NCI-H1417 treated with DMSO at 0.1 percent for 48 hours (cell line): ENCODE measurements at places on chromosomes 5 and 9.

DNA sequence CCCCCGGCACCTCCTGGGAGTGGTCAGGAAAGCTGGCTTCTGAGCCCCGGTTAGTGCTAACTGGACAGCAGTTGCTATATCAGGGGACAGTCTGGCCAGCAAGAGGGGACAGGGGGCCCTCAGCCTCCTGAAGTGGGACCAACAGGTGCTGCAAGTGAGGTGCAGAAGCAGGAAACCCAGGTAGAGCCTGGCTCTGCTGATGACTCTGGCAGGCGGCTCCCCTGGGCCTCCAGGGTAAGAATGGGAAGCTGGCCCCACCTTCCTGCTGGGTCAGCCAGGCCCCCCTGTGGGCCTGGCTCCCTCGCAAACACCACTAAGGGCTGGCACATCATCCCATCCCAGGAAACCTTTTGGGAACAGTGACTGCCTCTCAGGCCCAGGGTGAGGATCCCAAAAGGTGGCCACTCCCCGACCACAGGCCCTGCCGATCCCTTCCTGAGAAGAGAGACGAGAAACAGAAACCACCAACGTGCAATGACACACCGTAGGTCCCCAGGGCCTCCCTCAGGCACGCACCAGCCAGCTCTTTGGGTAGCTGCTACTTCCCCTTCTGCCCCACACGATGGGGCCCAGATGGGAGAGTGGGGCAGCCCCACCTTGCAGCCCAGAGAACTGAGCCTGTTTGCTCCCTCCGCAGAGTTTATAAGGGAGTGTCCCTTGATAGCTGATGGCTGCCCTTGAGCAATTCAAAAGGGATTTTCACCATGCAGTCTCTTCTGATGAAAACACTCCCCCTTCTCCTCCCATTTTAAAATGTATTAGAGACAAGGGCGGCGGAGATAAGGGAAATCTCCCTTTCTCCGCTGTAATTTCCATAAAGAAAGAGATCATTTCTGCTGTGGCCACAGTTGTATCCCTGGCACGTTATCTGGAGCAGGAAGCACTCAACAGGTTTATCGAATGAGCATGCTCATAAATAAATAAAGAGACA is 76.8 kb downstream of the STK10 start:
- no peak for DNase-seq

GRCh38 chr5:671459-672328 is 21.5 kb downstream of the TPPP start:
- DNase-seq, result peak; percentile 36

GRCh38 chr9:13140843-13141592 is 138.5 kb downstream of the MPDZ start:
- no peak for DNase-seq

- DNase-seq, result no peak
Measured at GRCh38 chr9:136728548-136729123, 14.1 kb downstream of the LCN10 start.

DNA sequence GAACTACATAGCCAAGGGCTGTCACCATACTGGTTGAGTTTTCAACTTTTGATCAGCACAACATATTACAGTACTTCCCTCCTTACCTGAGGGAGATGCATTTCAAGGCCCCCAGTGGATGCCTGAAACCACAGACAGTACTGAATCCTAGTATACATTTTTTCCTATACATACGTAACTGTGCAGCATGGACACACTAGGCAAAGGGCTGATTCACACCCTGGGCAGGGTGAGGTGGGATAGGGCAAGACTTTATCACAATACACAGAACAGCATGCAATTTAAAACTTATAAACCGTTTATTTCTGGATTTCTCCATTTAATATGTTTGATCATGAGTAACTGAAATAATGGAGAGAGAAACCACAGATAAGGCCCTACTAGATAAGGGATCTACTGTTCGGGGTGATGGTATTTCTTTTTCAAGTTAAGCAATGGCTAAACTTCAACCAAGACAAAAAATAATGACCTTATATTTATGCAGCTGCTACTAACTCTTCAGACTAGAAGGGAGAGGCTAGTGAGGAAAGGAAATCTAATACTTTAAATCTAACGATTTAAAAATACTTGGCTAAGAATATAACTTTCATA is 186.9 kb upstream of the GNA14 start:
- no peak for DNase-seq

GRCh38 chr9:1008216-1008615 is 31.8 kb downstream of the DMRT3 start:
- no peak for DNase-seq

DNA sequence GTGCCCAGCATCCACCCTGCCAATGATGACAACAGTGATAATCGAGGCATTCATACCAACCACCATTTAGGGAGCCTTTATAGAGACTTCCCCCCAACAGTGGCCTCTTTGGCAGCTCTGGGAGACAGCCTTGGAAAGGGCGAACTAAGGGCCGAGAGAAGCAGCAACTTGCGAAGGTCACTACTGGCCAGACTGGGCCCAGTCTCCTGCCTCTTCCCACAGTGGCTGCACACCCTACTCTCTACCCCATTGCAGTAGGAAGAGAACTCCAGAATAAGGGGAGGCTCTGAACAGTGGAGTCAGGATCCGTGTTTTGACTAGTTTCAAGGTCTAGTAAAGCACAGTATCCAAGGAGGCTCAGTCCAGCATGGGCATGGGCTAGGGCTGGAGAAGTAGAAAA is 5.3 kb downstream of the LHX6 start:
- DNase-seq, result no peak

- DNase-seq, result no peak
Measured at GRCh38 chr9:14316602-14317300, 2.8 kb upstream of the NFIB start.

DNA sequence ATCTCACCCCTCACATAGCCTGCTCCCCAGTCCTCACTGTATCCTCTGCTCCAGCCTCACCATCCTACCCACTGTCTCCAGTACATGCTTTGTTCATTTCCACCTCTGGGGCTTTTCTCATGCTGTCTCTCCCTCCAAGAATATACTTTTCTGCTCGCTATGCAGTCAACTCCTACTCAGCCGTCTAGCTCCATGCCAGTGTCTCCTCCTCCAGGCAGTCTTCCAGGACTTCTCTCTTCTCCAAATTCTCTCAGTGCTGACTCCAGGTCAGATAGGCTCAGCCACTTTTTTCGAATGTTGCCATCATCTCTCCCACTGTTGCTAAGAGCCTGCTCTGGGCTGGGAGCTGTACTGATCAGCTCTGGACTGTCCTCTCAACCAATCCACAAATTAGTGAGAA is 8.0 kb upstream of the DAB2IP start:
- no peak for DNase-seq

DNA sequence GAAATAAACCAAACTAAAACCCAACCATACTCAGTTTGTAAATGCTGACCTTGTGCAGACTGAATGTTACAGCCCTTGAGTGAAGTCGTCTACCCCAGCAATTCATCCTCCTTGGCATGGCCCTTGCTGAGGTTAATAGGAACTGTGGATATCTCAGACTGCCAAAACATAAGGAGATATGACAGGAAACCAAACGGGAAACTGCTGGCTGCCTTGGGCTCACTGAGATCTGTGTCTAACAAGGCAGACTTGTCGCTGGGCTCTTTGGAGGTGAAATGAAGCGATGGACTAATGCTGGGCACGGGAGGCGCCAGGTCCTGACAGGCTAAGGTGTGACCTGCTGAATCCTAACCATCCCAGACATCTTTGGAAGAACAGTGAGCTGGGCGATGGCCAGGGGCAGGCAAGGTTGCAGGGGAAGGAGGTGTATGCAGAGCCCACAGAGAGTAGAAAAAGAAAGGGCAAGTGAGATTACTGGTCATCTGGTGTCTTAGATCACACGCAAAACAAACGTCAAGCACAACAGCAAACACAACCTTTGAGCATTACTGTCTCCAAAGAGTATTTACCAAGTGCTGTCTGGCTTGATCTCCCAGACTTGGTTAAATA is 44.6 kb upstream of the ALDH1A1 start:
- no peak for DNase-seq

GRCh38 chr9:95455714-95456113 is 61.1 kb downstream of the PTCH1 start:
- DNase-seq, result no peak

DNA sequence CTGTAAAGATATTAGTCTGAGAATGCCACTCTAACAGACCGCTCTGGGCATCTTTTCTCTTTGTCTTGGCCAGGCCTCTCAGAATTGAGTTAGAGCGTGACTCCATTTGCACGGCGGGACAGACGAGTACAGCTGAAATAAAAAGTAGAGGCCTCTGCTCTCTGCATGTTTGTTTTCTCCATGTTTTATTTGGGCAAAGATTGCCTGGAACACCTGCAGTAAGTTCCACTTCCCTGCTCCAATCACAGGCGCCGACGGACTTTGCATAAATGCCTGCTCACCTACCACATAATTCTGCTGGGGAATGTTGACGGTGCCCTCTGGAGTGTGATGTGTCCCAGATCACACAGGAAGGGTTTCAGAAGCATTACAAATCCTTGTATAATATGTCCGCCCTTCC is 10.6 kb downstream of the SPOCK1 start:
- no peak for DNase-seq

- no peak for DNase-seq
Measured at GRCh38 chr5:54108136-54108535, 202.2 kb downstream of the ARL15 start.

- no peak for DNase-seq
Measured at GRCh38 chr9:121182101-121182836, 19.4 kb downstream of the RAB14 start.

GRCh38 chr5:44568519-44568918 is 179.3 kb upstream of the FGF10 start:
- no peak for DNase-seq

- no peak for DNase-seq
Measured at GRCh38 chr9:15231788-15232635, 75.0 kb downstream of the TTC39B start.

- DNase-seq, result no peak
Measured at GRCh38 chr5:138316355-138316754, 15.2 kb downstream of the CDC25C start.

- DNase-seq, result no peak
Measured at GRCh38 chr5:97840643-97841042, 657.6 kb upstream of the RIOK2 start.

GRCh38 chr9:84068872-84069271 is 88.3 kb downstream of the RMI1 start:
- no peak for DNase-seq

- DNase-seq, result no peak
Measured at GRCh38 chr5:137300411-137301240, 198.5 kb downstream of the SPOCK1 start.

DNA sequence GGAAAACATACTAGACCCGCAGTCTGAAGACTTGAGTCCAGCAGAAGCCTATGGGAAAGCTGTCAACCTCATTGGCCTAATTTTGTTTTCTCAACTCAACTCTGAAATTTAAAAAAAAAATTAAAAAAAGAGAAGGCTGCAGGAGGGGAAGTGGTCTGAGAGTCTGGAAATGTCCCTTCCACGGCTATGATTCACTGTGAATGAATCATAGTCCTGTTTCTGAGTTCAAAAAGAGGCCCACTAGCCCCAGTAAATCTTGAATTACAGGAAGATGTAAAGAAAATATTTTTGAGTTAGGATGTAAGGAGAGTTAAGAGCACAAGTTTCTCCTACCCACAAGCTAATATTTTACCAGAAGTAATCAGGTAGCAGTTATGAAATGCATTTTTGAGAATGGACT is 565.5 kb upstream of the DMAC1 start:
- DNase-seq, result no peak

DNA sequence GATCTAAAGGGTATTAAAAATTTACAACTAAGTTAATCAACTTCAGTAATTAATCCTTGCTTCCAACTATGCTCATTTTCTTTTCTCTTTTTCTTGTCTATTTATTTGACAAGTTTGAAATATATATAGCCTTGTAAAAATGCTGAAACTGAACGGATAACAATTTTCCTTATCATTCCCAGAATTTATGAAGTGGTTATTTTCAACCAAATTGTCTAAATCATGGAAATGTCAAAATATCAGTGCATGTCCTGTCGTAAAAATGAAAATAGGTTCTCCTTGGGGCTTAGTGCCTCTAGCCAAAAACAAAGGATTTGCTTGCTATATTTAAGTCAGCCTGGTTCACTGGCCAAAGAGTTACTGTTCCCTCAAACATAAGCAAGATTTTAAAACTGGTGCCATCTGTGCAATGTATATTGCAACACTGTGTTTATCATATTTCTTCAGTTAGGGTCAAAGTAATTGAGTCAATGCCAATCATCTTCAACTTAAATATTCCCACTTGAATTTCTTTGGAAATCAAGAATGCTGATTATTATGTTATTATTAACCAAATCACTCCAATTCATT is 798.3 kb downstream of the MAT2B start:
- no peak for DNase-seq

GRCh38 chr5:657570-657969 is 35.6 kb downstream of the TPPP start:
- DNase-seq, result no peak

DNA sequence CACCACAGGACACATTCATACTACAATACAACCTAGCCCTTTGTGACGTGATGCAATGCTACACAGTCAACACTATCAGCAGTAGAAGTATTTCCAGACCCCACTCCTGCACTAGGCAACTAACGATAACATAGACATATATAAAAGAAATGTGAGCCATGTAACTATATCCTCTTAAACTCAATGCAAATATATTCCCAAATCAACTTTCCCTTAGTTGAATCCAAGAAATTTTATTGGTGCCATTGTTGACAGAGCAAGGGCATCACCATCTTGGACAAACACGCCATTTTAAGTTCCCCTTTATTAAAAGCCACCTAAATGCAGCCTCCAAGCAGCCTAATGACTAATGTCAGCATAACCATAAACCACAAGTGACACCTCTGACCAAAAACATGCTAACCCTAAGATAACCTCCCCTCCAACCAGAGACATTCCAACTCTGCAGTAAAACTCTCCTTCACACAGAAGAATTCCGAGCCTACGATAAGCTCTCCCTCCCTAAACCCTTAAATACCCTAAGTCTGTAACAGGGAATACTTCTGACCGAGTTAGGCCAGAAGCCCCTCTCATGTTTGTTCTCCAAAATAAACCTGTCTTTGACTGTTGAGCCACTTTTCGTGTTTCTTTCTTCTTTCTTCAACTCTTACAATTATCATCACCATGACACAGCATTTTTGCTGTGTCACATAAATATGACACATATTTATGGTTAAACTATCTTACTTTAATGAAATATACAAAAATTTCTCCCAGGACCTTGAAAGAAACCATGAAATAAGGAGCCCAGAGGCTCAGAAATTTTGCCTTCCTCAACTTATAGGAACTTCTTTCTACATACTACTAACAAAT is 1497.8 kb downstream of the EFNA5 start:
- no peak for DNase-seq

DNA sequence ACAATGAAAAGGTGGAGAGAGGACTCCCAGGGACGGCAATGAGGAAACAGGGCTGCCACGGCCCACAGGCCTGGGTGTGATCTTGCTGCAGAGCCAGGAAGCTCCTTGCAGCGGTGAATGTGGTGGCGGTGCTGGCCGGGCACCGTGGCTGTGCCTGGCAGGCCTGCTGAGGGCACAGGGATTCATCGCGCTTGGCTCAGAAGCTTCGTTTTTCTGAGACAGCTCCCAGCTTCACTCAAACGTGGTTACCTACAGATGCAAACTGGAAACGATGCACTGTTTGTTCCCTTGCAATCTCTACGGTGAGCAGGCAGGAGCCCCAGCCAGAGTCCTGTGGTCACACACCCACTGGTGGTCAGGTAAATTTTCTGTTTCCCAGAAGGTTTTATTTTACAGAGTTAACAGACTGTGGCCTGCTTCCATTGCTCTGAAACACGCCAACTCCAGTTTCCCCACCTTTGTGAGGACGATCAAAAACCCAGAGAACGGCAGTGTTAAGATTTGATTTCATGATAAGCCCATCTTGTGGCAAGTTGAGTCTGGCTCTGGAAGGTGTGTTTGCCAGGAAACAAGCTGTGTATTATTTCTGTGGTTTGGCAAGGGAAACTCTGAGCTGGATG is 183.9 kb downstream of the AUH start:
- no peak for DNase-seq
